ENCODE measurements at places on chromosomes 1 and 21. TPM values are rescaled to one million over a fixed set of nuclear protein-coding genes. Genes with fewer than 3 reads are reported as not detected.

GRCh38 chr21:34897828-34898227 lies 151.3 kb downstream of the RUNX1 start:
- no peak for DNase-seq

- no peak for DNase-seq
Observed at GRCh38 chr1:29626066-29626465, 389.7 kb downstream of the PTPRU start.

DNA sequence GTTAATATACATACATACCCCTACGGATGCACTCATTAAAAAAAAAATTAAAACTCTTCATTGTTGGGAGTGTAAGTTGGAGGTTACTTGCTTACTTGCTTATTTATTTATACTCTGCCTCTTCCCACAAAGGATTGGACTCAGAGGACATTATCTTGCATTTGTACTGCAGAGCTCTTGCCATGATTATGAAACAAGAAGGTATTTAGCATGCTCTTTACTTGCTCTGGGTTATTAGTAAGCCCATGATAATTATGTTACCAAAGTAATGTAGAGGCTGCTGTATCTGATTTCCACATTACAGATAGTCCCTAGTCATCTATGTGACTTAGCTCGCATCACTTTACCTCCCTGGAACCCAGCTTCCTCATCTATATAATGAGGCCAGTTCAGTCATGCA lies 355.1 kb upstream of the PTBP2 start:
- DNase-seq, result no peak

DNA sequence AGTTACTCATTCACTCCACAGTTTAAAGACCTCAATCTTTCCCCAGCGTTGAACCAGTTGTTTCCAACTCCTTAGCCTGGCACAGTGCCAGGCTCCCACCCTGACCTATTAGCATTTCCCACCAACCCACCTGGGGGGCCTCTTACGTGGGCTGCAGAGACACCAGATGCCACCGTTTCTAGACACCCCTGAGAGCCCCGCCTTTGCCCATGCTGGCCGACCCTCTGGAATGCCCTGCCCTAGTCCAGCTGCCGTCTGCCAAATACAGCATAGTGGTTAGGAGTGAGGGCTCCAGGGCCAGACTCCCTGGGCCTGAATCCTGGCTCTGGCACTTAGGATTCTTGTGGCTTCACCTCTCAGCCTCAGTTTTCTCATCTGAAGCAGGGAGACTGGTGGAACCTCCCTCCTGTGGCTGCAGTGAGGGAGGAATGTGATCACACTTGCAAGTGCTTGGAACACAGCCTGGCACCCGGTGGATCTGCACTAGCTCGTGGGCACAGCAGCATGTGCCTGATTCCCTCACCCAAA lies 65.2 kb downstream of the TMCO4 start:
- DNase-seq, result no peak

- no peak for DNase-seq
Observed at GRCh38 chr1:207651583-207651982, 6.7 kb downstream of the CR1L start.

GRCh38 chr1:41371630-41372599 lies 10.7 kb downstream of the FOXO6 start:
- no peak for DNase-seq

DNA sequence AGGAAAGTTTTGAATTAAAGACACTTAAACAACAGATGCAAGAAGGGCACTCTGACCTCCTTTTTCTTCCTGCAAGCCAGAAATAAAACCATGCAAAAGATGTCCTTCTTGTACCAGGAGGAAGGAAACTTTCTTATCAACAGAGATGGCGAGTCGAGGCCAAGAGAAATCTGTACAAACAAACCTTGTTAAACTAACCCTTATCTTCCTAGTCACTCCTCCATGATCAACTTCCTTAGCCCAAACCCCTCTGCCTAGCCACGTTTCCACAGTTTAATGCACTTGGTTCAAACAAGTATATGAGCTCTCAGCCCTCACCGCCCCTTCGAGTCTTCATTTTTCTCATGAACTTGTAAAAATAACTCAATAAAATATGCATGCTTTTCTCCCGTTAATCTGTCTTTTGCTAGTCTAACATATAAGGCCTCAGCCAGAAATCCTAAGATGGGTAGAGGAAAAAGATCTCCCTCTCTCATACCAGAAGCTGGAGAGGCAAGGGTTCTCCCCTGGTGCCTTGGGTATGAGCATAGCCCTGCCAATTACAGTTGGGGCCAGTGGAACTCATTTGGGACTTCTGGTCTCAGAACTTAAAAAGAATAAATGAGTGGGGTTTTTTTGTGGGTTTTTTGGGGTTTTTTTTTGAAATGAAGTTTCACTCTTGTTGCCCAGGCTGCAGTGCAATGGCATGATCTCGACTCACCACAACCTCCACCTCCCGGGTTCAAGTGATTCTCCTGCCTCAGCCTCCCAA lies 141.7 kb upstream of the SOD1 start:
- no peak for DNase-seq

GRCh38 chr1:226764533-226764932 lies 25.5 kb upstream of the ITPKB start:
- DNase-seq, result no peak

GRCh38 chr1:243623841-243624240 lies 226.2 kb downstream of the AKT3 start:
- no peak for DNase-seq

DNA sequence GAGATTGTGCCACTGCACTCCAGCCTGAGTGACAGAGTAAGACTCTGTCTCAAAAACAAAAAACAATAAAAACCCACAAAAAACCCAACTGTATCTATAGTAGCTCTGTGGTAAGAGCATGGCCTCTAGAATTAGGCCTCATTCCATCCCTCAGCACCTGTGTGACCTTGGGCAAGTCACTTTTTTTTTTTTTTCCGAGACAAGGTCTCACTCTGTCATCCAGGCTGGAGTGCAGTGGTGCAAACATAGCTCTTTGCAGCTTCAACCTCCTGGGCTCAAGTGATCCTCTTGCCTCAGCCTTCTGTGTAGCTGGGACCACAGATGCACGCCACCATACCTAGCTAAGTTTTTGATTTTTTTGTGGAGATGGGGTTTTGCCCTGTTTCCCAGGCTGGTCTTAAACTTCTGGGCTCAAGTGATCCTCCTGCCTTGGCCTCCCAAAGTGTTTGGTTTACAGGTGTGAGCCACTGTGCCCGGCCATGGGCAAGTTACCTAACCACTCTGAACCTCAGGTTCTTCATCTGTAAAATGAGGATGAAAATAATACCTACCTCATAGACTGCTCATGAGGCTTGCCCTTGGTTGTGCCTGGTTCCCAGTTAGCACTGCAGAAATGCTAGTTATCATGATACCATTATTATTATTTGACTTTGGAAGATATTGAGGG lies 15.3 kb upstream of the MYOM3 start:
- DNase-seq, result no peak

GRCh38 chr1:109361069-109361468 lies 36.6 kb downstream of the SORT1 start:
- DNase-seq, result no peak

- DNase-seq, result no peak
Observed at GRCh38 chr1:171158096-171158495, 27.0 kb upstream of the FMO2 start.

DNA sequence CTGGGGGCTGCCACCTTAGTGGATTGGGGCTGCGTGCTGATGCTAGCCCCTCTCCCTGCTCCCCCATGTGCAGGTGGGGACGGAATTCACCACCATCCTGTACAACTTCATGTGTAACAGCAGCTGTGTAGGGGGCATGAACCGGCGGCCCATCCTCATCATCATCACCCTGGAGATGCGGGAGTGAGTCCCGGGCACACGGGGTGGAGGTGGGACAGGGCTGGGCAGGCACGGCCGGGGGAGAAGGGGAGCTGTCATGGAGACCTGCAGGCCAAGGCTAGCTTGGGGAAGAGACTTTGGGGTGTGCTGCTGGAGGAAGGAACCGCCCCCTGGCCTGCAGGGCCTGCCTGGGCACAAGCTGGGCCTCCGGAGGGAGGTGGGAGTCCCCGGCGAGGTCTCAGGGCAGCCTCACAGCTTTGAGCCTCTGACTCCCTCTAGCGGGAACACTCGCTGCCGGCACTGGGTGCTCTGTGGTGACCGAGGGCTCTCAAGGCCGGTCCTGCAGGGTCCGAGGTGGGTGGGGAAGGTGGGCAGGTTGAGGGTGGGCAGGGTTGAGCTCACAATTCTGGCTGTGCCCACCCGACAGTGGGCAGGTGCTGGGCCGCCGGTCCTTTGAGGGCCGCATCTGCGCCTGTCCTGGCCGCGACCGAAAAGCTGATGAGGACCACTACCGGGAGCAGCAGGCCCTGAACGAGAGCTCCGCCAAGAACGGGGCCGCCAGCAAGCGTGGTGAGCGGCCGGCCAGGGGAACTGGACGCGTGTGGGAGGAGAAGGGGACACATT lies 25.0 kb upstream of the CCDC27 start:
- DNase-seq, result no peak

The KCNN3 gene
- 3.4 TPM for total RNA-seq

- DNase-seq, result no peak
Observed at GRCh38 chr1:30515755-30516484, 207.5 kb downstream of the MATN1 start.

GRCh38 chr21:19171585-19171984 lies 768.0 kb upstream of the TMPRSS15 start:
- no peak for DNase-seq

DNA sequence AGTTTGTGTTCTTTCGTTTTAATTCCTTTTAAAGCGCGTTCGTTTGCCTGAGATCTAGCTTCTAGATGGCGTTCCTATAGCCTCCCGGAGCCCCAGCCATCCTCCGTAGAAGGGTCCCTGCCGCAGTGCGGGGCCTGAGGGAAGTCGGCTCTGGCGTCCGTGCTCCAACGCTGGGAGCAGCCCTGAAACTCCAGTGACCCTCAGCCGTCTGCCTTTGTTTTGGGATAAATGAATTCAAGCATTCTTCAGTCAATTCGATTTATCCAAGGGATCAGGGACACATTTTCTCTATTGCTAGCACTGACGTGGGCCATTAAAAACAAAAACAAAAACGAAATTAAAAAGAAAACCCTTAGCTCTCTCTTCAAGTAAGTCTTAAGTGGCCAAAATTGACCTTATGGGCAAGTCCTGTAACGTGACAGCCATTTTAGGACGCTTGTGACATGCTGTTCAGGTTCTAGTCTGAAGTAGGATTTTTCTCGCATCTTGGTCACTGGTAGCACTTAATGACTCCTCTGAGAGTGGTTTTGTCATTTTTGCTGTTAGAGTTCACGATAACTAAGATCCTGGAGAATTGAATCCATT lies 742 bp upstream of the HSPA13 start:
- DNase-seq, result no peak

The MSH4 gene
- total RNA-seq, result 0.35 TPM

GRCh38 chr1:21620496-21620895 lies 48.7 kb downstream of the RAP1GAP start:
- DNase-seq, result no peak

GRCh38 chr1:56506951-56507491 lies 72.3 kb downstream of the PLPP3 start:
- no peak for DNase-seq

DNA sequence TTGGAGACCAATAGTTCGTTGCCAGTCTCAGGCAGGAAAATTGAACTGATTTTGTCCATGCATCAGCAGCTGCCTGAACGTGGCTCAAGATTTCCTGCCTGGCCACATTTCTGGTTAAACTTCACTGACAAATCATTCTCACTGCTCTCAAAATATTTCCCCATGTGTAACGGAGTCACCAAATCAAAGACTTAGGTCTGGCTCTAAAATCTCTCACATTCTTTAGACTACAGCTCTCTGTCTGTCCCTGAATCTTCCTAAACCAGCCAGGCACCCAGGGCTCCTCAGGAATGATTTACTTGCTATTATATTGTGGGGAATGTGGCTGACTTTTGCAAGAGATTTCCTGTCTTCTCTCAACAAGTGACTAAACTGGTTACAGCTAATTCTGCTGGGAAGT lies 49.2 kb upstream of the GJA8 start:
- DNase-seq, result no peak

- DNase-seq, result no peak
Observed at GRCh38 chr1:221723018-221723847, 18.7 kb downstream of the DUSP10 start.

- DNase-seq, result no peak
Observed at GRCh38 chr1:34147301-34147700, 17.7 kb downstream of the CSMD2 start.

DNA sequence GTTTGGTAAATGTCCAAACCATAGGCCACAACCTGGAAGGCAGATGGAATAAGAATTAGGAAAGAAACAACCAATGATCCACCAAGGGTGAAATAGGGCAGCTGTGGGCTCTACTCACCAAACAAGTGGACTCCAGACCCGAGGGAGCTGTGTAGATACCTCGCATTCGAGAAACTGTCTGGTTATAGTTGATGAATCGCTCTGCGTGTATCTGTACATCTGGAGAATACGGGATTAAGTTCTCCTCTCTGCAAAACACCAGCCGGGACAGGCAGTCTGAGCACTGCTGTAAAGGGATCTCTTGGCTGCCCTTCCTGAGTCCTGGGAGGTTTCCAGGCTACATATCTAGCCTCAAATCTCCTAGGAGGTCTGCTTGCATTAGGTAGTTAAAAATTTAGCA lies 9.4 kb upstream of the UBR4 start:
- no peak for DNase-seq

The ADORA3 gene
- 3.8 TPM for total RNA-seq

DNA sequence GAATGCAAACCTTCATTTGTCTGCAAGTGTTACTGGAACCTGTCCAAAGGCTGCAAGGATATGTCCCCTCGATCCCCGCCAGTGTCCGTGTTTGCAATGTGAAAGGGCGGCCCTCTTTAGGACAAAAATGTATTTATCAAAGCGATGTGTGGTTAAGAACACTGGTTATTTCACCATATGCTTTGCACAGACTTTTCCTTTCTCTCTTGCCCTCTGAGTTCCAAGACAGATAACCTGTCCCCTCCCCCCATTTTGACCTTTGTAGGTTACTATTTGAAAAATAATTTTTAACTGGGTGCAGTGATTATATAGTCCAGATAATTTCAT lies 1.8 kb downstream of the CHRM3 start:
- no peak for DNase-seq

DNA sequence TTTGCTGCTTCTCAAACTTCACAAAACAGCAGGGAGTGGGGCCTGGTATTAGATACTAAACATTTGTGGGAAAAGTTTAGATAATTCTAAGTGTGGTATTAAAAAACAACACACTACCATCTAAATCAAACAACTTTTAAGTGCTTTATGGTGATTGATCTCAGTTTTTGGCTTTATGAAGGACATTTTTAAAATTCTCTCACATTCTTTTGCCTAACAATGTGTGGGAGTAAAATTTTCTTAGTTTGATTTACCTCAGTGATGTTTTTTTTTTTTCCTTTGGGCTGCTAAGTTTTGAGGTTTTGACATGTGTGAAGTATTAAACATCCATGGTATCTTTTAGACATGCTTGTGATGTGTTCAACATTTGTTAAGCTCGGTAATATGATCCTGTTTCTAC lies 116.2 kb downstream of the DISP1 start:
- DNase-seq, result no peak

The MATN1 gene
- total RNA-seq, result not detected

The FAM43B gene
- total RNA-seq, result 4.5 TPM

The OPTC gene
- not detected for total RNA-seq

- DNase-seq, result no peak
Observed at GRCh38 chr1:19804831-19805251, 5.1 kb upstream of the TMCO4 start.

The RHEX gene
- total RNA-seq, result 0.81 TPM

All from Right ventricle myocardium inferior (tissue), 1 donor.